ENCODE measurements at places on chromosomes 13 and 19. TPM values are rescaled to one million over a fixed set of nuclear protein-coding genes. Genes with fewer than 3 reads are reported as not detected.

- no peaks in the 10 kb centered on the region for H3K27me3 ChIP-seq
- peaks cover 85% of the 10 kb centered on the region for H3K4me1 ChIP-seq
- peak; percentile 27 for DNase-seq
- peaks cover 25% of the 10 kb centered on the region for H3K36me3 ChIP-seq
- peak overlapping the region; percentile 84 for H3K27ac ChIP-seq
- no peak overlapping the region for H3K4me3 ChIP-seq
Observed at GRCh38 chr19:29677001-29677817, 11.9 kb downstream of the PLEKHF1 start.

- no peak overlapping the region for H3K27ac ChIP-seq
- no peak overlapping the region for H3K4me3 ChIP-seq
- peaks cover 39% of the 10 kb centered on the region for H3K36me3 ChIP-seq
- H3K4me1 ChIP-seq, result peaks cover 40% of the 10 kb centered on the region
- H3K27me3 ChIP-seq, result no peaks in the 10 kb centered on the region
- no peak for DNase-seq
Observed at GRCh38 chr13:29576581-29576980, 18.9 kb downstream of the SLC7A1 start.

DNA sequence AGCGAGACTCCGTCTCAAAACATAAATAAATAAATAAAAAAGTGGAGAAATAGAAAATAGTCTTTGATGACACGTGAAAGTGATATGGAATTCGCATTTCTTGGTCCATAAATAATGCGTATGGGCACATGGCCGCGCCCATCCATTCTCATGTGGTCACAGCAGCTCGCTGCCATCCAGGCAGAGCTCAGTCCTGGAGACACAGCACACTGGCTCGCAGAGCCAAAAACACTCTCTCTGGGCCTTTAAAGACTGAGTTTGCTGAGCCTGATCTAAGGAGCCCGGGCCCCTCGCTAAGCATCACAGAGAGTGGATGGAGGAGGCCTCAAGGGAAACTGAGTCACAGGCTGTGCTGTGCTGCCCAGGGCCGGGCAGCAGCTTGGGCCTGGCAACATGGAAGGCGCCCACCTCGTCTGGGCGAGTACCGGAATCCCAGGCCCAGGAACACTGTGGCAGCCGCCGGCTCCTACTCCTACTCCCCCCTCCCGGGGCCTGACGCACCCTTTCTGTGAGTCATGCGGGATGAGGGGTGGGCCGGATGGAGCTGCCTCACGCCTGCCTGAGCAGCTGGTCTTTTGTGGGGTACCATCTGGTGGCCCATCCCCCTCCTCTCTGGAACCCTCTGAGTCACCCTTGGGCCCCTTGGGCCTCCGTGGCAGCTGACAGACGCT is 28.9 kb upstream of the CACTIN start:
- no peaks in the 10 kb centered on the region for H3K4me1 ChIP-seq
- no peaks in the 10 kb centered on the region for H3K27me3 ChIP-seq
- H3K27ac ChIP-seq, result no peak overlapping the region
- H3K4me3 ChIP-seq, result no peak overlapping the region
- no peak for DNase-seq
- peaks cover 5% of the 10 kb centered on the region for H3K36me3 ChIP-seq

DNA sequence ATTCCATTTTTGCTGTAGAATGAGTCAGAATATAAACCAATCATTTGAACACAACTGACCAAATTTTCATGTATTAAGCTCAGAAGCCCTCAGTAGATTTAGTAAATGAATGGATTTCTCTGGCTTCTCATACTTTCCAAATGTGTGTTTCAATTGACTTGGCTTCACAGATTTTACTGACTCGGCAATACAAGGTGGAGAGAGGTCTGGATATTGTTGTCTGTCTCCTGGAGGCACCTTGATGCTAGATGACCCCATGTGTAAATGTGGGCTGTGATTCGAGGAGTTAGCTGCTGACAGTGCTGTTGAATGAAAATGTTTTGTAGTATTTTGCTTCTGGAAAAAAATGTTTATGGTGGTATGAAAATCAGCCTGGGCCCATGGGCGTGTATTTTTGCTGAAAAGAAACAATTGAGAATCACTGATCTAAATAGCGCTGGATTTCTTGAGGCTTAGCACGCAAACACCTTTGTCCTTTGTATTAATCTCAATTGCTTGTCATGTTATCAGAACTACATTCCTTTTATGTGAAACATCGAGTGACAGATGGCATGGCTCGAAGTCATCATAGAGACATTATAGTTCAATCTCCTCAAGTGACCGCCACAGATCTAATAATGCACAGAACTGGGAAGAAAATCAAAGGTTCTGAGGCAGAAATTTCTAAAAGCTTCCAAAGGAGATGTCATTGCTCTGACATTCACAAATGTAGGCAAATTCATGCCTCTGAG is 41.2 kb upstream of the UBAC2 start:
- H3K4me1 ChIP-seq, result no peaks in the 10 kb centered on the region
- H3K27me3 ChIP-seq, result no peaks in the 10 kb centered on the region
- no peaks in the 10 kb centered on the region for H3K36me3 ChIP-seq
- no peak overlapping the region for H3K4me3 ChIP-seq
- no peak for DNase-seq
- H3K27ac ChIP-seq, result no peak overlapping the region

- peaks cover 4% of the 10 kb centered on the region for H3K27me3 ChIP-seq
- no peak for DNase-seq
- H3K4me1 ChIP-seq, result no peaks in the 10 kb centered on the region
- H3K4me3 ChIP-seq, result no peak overlapping the region
- no peak overlapping the region for H3K27ac ChIP-seq
Observed at GRCh38 chr13:60075850-60076249, 87.9 kb downstream of the DIAPH3 start.

The ZNF546 gene
- total RNA-seq, result 6.9 TPM

The TUBB4A gene
- total RNA-seq, result 5.1 TPM

GRCh38 chr13:113105921-113106452 is 396 bp downstream of the F7 start:
- H3K27me3 ChIP-seq, result peaks cover 3% of the 10 kb centered on the region
- no peak overlapping the region for H3K27ac ChIP-seq
- DNase-seq, result no peak
- H3K4me1 ChIP-seq, result peaks cover 2% of the 10 kb centered on the region
- H3K4me3 ChIP-seq, result no peak overlapping the region
- H3K36me3 ChIP-seq, result peaks cover 4% of the 10 kb centered on the region

- H3K27ac ChIP-seq, result no peak overlapping the region
- no peaks in the 10 kb centered on the region for H3K36me3 ChIP-seq
- peaks cover 7% of the 10 kb centered on the region for H3K27me3 ChIP-seq
Observed at GRCh38 chr13:20964904-20965303, 62.4 kb upstream of the XPO4 start.

GRCh38 chr19:18109733-18110608 is 12.4 kb downstream of the MAST3 start:
- DNase-seq, result peak; percentile 63
- H3K36me3 ChIP-seq, result no peaks in the 10 kb centered on the region
- peaks cover 10% of the 10 kb centered on the region for H3K4me1 ChIP-seq
- H3K4me3 ChIP-seq, result peak overlapping the region; percentile 66
- no peaks in the 10 kb centered on the region for H3K27me3 ChIP-seq

GRCh38 chr13:50592412-50593155 is 250.9 kb downstream of the DLEU7 start:
- peaks cover 33% of the 10 kb centered on the region for H3K4me1 ChIP-seq
- H3K36me3 ChIP-seq, result no peaks in the 10 kb centered on the region
- DNase-seq, result no peak
- no peak overlapping the region for H3K4me3 ChIP-seq
- H3K27me3 ChIP-seq, result no peaks in the 10 kb centered on the region

The LHFPL6 gene
- total RNA-seq, result 1.2 TPM

- H3K4me3 ChIP-seq, result no peak overlapping the region
- no peaks in the 10 kb centered on the region for H3K4me1 ChIP-seq
- no peaks in the 10 kb centered on the region for H3K27me3 ChIP-seq
- no peaks in the 10 kb centered on the region for H3K36me3 ChIP-seq
- H3K27ac ChIP-seq, result no peak overlapping the region
Observed at GRCh38 chr19:53696951-53697350, 65.2 kb downstream of the DPRX start.

DNA sequence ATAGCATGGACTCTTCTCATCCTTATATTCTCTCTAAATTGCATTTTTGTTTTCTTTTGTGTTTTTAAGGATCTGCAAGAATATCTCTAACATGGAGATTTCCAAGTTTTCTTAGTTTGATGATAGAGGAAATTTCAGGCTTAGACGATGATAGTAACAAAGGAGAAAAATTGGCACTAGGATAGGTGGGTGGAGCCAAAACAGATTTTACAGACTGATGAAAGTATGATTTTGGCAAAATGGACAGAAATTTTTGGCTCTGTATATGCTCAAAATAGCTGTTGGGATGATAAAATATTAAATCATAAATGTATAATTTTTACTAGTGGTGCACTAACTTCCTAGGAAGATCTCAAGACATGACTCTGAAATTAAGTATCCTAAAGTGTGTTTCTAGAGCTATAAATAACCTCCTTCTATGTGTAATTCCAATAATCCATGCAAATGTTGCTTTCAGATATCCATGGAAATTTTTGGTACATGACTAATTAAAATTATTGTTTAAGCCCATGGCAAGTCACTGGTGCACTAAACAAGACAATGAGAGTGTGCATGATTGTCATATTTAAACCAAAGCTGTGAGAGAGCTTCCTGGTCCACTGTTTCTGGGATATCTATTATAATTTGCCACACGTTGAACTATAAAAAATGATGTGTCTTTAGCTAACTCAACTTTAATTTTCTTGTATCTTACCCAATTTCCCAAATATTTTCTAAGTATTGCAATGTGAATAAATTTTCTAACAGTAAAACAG is 55.8 kb upstream of the NBEA start:
- no peak for DNase-seq
- no peaks in the 10 kb centered on the region for H3K36me3 ChIP-seq
- H3K27me3 ChIP-seq, result peaks cover 7% of the 10 kb centered on the region
- H3K4me1 ChIP-seq, result no peaks in the 10 kb centered on the region

DNA sequence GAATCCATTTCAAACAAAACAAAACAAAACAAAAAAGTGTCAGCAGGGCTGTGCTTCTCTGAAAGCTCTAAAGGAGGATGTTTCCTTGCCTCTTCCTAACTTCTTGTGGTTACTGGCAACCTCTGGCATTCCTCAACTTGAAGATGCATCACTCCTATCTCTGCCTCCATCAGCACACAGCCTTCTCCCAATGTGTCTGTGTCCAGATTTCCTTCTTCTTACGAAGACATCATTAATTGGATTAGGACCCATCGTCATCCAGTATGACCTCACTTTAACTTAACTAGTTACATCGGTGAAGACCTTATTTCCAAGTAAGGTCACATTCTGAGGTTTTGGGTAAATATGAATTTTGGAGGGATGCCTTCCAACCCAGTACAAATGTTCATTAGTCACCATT is 33.8 kb upstream of the GTF2F2 start:
- no peaks in the 10 kb centered on the region for H3K36me3 ChIP-seq
- no peak overlapping the region for H3K27ac ChIP-seq
- H3K27me3 ChIP-seq, result peaks cover 2% of the 10 kb centered on the region
- no peak for DNase-seq
- no peak overlapping the region for H3K4me3 ChIP-seq
- H3K4me1 ChIP-seq, result no peaks in the 10 kb centered on the region

The C19orf67 gene
- total RNA-seq, result 0.39 TPM

GRCh38 chr13:23956106-23956505 is 58.8 kb upstream of the C1QTNF9B start:
- no peaks in the 10 kb centered on the region for H3K36me3 ChIP-seq
- no peak overlapping the region for H3K27ac ChIP-seq
- no peaks in the 10 kb centered on the region for H3K27me3 ChIP-seq
- peaks cover 16% of the 10 kb centered on the region for H3K4me1 ChIP-seq

DNA sequence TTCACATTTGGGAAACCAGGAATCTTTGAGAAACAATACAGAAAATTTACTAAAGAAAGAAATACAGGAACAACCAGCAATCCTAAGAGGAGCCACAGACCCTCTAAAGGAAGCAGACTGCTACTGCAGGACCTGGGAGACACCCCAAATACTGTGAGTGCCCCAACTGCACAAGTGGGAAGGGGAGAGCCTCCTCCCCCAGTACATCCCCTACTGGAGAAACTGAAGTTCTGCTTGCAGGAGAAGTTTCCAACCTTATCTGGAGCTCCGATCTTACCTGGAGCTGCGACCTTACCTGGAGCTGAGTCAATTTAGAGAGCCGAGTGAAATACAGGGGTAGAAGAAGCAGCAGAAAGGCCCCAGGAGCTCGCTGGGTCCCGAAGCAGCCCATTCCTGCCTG is 236.4 kb upstream of the SPRY2 start:
- no peak overlapping the region for H3K4me3 ChIP-seq
- no peaks in the 10 kb centered on the region for H3K4me1 ChIP-seq
- no peak for DNase-seq
- no peaks in the 10 kb centered on the region for H3K36me3 ChIP-seq
- H3K27ac ChIP-seq, result no peak overlapping the region

DNA sequence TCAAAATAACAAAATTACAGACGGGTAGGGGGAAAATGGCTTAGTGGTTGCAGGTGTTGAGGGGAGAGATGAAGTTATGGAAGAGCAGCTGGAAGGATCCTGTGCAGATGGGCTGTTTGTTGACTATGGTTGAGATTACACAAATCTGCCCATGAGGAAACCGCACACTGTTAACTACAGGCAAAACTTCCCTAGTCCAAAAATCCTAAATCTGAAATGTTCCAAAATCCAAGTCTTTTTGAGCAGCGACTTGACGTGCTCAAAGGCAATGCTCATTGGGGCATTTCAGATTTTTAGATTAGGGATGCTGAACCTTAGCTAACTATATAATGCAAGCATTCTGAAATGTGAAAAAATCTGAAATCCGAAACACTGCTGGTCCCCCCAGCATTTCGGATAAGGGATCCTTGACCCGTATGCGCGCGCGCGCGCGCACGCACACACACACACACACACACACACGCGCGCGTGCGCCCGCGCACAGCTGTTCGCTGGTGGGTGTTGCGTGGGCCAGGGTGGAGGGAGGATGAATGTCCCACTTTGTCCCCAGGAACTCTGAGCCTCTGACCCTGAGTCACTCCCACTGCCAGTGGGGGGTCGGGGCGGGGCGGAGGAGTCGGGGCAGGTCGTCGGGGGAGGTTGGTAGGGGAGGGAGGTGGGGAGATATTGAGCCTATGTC is 6.8 kb downstream of the F2RL3 start:
- peaks cover 16% of the 10 kb centered on the region for H3K4me1 ChIP-seq
- H3K36me3 ChIP-seq, result no peaks in the 10 kb centered on the region
- H3K27me3 ChIP-seq, result peaks cover 29% of the 10 kb centered on the region
- DNase-seq, result no peak
- no peak overlapping the region for H3K4me3 ChIP-seq

DNA sequence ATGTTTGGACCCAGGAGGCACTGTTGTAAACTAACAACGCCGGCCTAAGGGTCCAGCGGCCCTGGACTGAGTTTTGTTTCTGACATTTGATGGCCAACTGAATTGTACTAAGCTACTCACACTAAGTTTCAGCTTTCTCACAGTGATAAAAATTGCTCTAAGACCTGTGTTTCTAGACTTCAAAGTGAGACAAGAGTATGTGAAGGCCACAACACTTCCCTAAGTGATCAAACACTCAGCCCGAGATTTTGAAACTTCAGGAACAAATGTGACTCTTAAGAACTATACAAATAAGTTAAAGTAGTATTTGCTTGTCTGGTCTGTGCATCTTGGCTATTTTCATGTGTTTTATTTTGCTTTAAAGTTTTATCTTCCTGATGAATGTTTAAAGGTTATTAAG is 30.2 kb downstream of the EFNB2 start:
- H3K4me1 ChIP-seq, result peaks cover 2% of the 10 kb centered on the region
- DNase-seq, result no peak
- no peaks in the 10 kb centered on the region for H3K36me3 ChIP-seq
